Memory B cell (primary cell): ENCODE measurements at places on chromosomes 7 and 10.

DNA sequence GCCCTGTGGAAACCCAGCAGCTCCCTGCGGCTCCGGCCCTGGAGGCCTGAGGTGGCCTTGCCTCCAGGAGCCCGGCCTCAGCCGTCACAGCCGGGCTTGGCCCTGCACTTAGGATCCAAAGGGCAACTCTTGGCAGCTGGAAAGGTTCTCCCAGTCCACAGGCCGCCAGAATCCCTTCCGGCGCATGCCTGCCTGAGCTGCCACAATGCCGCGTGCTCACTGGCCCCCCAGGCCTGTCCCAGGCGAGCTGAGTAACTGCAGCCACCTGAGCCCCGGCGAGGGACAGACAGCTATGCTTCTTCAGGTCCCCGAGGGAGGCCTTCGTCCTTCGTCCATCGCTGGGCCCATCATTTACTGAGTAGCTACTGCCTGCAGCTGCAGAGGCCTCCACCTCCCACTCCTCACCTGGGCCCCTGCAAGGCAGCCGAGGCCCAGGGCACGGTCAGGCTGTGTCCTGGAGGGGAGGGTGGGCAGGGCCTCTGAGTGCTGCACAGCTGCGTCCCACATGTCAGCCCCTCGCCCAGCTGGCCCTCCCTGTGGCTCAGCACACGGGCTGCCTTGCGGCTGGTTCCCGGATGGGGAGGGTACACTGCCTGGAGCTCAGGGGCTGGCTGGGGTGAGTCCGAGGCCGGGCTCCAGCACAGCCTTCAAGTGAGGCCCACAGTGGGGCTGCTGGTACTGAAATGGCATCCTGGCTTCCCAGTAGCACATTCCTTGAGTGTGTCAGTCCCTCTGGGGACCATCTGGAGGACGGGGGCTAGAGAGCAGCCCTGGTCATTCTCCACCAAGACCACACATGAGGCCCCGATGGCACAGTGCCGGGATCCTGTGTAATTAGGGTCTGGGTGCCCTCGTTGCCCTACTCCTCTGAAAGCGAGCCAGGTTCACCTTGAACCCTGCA lies 172.5 kb downstream of the ELFN1 start:
- DNase-seq: no peak

GRCh38 chr7:151440799-151441445 lies 981 bp upstream of the CRYGN start:
- DNase-seq: no peak

GRCh38 chr10:76191336-76191735 lies 759.9 kb downstream of the LRMDA start:
- DNase-seq: no peak

GRCh38 chr10:102233997-102234396 lies 7.3 kb downstream of the PITX3 start:
- DNase-seq: no peak

DNA sequence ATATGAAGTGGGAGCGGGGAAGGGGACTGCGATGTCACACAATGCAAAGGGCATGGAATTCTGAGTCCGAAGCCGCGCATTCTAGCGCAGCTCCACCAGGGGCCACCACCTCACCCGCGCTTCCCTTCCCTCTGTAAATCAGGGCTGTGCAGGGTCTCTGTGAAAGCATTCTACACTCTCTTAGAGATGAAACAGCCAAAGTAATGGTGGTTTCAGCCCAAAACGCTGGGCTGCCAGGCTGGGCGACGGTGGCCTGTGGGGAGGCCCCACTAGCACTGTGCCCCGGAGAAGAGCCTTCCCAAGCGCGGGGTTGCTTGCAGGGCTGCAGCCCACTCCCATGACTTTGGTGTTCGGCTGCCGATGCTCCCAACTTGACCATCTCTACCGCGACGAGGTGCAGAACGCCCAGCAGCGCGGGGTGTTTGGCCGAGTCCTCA lies 11.4 kb downstream of the ATG9B start:
- no peak for DNase-seq

- no peak for DNase-seq
These were observed 57.3 kb downstream of the ST7 start for GRCh38 chr7:117010375-117011133.

GRCh38 chr7:34523226-34523918 lies 134.6 kb upstream of the NPSR1 start:
- DNase-seq: no peak

- no peak for DNase-seq
These were observed 59.3 kb downstream of the CDCA7L start for GRCh38 chr7:21886396-21886795.

GRCh38 chr10:78299851-78300468 lies 266.3 kb downstream of the RPS24 start:
- DNase-seq: peak; percentile 38

DNA sequence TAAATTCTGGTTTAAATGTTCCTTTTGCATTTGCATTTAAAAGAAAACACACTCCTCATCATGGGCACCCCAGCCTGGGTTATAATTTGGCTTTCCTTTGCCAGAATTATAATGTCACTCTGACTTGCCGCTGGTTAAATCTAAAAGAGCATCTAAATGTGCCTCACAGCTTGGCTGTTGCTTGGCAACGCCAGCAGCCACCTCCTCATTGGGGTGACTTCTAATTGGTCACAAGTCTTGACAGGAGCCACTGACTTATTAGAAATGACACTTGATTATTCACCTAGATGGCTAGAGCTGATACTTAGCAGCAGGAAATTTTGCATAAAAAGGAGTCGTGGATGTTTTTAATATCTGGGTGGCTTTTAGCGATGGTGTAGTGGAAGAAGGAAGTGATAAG lies 114.3 kb downstream of the TBXAS1 start:
- no peak for DNase-seq

DNA sequence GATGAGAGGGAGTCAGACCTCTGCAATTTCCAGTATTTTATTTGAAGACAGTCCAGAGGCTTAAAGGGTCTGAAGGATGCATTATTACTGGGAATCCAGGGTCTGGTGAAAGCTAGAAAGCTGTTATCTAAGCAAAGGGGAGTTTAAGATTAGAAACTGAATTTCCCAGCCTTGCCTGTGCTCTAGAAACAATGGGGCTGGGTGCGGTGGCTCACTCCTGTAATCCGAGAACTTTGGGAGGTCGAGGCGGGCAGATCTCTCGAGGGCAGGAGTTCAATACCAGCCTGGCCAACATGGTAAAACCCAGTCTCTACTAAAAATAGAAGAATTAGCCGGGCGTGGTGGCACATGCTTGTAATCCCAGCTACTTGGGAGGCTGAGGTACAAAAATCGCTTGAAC lies 71.5 kb upstream of the ANLN start:
- no peak for DNase-seq

- no peak for DNase-seq
These were observed 417.0 kb upstream of the PFKP start for GRCh38 chr10:2650328-2650727.

- DNase-seq: no peak
These were observed 977 bp downstream of the CALU start for GRCh38 chr7:128739990-128740682.

DNA sequence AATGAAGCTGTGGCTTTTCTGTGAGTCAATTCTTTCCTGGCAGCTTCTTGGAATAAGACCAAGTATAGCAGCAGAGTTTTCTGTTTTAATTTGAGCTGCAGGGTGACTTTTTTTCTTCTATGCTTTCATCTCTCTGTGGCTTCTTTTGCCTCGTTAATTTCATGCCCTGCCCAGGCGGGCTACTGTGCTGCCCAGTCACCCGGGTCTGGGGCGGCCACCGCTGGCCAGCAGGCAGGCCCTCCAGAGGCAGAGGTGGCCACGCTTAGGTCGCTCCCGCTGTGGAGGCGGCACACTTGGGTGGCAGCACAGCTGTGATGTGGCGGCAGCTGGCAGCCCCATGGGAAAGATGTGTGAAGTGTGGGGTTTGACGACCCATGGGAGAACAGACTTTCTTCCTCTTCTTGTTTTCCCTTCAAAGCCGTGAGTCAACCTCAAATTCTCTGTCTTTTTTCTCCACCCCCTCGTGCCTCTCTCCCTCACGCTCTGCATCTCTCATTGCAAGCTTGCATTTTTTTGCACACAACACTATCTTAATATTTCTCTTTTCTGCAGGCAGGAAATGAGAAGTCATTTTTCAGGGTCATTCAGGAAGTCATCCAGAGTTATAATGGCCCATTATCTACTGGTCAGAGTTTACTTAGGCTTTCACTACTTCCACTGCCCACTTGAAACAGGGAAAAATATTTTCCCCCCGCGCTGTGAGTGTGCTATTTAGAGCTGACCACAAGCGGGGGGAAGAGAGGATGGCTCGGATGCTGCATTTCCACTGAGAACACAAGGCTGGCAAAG lies 67.8 kb downstream of the EGFR start:
- DNase-seq: peak; percentile 18

- DNase-seq: no peak
These were observed 295.2 kb downstream of the PTEN start for GRCh38 chr10:88158526-88159122.

DNA sequence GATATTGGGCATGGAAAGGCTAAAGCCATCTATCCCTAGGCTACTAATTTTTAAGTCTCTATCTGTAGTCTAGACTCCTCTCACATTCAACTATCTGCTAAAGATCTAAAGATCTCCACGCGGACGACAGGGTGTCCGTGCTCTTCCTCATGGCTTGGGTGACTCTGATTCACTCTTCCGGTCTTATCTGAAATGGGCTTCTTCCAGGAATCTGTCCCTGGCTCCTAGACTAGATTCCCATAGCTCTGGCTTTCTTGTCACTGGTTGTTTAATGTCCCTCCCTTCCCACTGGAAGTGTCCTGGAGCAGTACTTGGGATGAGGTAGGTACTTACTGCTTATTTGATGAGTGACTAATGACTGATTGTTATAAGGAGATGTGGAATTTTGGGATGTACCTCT lies 62.0 kb upstream of the PODXL start:
- DNase-seq: no peak

- DNase-seq: no peak
These were observed 68.0 kb downstream of the HHEX start for GRCh38 chr10:92757711-92758104.

DNA sequence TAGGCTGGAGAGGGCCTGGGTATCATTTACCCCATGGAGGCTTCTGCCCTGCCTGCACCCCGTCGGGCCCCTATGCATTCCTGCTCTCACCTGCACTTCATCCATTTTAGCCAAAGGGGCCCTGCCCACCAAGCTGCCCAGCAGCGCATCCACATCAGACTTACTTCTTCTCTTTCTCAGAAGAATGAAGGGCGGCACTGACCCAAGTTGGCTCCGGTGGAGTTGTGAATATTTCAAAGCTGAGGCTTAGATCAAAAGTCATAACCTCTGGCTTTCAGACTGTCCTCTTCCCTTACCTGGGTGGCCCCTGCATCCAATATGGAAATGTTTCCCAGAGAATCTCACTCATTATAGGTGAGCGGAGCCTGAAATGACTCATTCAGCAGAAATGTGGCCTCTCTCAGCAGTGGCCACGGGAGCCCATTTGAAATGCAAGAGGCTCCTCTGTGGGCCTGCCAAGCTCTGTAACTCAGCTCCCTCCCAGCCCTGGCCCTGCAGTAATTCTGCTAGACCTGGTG lies 117.6 kb upstream of the TCF7L2 start:
- DNase-seq: no peak

DNA sequence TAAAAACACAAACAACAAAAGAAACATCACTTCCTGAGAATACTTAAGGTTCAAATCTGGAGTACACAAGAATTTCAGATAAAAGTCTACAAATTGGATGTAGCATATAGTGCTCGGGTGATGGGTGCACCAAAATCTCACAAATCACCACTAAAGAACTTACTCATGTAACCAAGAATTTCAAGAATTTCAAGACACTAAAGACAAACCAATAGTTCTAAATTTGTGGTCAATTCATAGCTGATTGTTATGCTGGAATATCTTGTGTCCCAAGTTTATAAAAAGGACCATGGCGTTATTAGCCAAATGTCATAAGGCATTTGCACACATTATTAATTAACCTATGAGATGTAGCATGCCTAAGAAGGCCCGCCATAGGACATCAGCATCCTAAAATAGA lies 1204.1 kb upstream of the AUTS2 start:
- no peak for DNase-seq

DNA sequence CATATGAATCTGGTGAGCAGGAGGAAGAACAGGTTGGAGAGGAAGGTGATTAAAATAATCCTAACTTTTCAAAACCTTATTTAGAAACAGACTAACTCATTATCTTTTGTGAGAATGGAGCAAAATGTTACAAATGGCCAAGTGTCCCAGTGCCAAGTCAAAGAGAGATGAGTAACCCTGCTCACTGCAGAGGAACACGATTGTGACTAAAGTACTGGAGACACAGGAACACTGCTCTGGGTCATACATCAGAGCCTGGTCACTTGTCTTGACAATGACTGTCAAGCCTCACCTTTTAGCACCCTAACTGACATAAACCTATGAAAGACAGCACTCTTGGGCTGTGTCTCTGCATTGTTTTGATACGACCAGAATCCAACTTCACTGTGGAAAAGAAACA lies 108.8 kb downstream of the SGMS1 start:
- DNase-seq: no peak

DNA sequence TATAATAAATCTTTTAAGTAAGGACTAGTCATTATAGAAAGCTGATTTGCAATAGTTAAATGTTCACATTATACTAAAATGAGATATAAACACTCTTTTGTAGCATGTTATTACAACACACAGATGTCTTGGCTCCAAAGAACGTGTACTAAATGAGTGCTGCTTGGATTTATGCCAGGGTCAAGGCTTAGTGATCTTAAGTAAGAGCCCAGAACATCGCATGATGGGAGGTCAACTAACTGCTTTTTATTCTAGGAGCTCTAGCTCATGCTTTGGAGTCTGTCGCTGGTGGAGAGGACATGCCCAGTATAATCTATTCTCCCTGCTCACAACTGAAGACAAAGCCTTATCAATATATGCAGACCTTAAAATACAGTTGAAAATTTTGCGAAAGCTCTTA lies 315.1 kb downstream of the BBS9 start:
- DNase-seq: no peak

- no peak for DNase-seq
These were observed 6.9 kb upstream of the ZNF503 start for GRCh38 chr10:75408509-75408875.

DNA sequence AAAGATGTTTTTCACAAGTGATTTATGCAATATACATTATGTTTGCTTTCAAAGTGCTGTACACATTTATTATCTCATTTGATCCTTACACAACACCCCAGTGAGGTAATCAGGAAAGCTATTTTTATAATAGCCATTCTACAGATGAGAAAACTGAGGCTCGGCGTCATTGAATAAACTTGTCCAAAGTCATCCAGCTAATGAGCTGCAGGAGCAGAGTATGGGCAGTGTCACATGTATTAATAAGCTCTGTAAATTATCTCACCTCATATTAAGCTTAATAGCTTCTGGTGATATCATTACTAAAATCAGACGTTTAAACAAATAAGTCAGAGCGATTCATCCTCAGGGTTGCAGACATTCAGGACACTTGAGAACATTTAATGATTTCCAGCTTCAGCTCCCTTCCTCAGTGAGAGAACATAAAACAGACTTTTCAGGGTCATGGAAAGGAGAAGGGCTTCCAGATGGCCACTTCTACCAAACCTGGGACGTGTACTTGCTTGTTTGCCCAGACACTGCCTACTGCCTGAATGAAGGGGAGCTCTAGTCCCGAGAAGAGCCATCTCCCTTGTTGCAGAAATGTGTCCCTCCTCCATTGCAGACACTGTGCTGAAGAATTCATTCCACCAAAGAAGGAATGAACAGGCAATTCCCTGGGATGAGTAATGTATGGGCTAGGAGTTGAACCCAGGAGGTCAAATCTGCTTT lies 20.5 kb upstream of the FZD1 start:
- DNase-seq: no peak
